Transverse colon (tissue), 4 donors: ENCODE measurements at places on chromosomes 11 and 22. TPM values are rescaled to one million over a fixed set of nuclear protein-coding genes. Genes with fewer than 3 reads are reported as not detected.

TMEM45B gene
- total RNA-seq, result 336 TPM

PRRG4 gene
- 24.6 TPM for total RNA-seq

MRGPRF gene
- total RNA-seq, result 22.5 TPM

CDC42BPG gene
- total RNA-seq, result 82.3 TPM

OR6T1 gene
- not detected for total RNA-seq

DEPDC7 gene
- total RNA-seq, result 4.5 TPM

C11orf86 gene
- 88.3 TPM for total RNA-seq

DGCR6 gene
- total RNA-seq, result 0.79 TPM

MMP27 gene
- not detected for total RNA-seq

RIMBP3B gene
- total RNA-seq, result not detected

OR51I1 gene
- not detected for total RNA-seq

NFAM1 gene
- total RNA-seq, result not detected

FOSL1 gene
- total RNA-seq, result not detected

PLEKHB1 gene
- 9.4 TPM for total RNA-seq

EXPH5 gene
- total RNA-seq, result 40.1 TPM
